ENCODE measurements at places on chromosomes 7 and 10.

GRCh38 chr10:89981891-89982290 lies 280.5 kb downstream of the KIF20B start:
- DNase-seq = peak; percentile 71

DNA sequence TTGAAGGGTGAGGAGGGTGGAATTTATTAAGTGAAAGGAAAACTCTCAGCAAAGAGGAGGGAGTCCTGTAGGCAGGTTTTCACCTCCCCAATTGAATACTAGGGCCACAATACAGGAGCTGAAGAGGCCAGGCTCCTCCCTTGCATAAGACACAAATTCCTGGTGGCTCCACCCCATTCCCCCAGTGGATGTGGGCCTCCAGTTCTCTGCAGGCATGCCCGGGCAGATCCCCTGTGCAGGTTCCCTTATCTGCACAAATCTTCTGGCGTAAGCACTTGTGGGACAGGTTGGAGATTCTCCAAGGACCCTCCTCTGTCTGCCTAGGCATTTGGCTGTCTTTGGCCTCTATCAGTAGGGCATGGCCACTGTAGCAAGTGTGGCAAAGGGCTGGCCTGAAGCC lies 847.1 kb upstream of the MBL2 start:
- DNase-seq = peak; percentile 40

DNA sequence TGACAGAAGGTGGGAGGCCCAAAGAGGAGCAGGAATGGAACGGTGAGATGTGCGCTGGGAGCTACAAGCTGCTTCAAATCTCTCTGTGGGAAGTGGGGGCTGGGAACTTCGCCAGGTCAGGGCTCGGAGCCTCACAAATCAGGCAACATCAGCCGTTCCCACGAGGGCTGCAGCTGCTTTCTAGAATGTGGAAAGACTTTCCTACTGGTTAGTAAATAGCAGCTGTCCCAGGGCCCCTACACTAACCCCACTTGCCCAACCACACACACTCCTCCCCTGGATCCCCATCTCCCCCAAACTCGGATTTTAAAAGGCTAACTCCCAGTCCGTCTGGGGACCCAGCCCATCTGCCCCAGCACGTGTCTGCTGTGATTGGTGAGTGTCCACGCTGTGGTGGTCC lies 40.6 kb upstream of the PITRM1 start:
- no peak for DNase-seq

GRCh38 chr7:68434857-68435256 lies 1163.4 kb upstream of the AUTS2 start:
- DNase-seq = no peak

DNA sequence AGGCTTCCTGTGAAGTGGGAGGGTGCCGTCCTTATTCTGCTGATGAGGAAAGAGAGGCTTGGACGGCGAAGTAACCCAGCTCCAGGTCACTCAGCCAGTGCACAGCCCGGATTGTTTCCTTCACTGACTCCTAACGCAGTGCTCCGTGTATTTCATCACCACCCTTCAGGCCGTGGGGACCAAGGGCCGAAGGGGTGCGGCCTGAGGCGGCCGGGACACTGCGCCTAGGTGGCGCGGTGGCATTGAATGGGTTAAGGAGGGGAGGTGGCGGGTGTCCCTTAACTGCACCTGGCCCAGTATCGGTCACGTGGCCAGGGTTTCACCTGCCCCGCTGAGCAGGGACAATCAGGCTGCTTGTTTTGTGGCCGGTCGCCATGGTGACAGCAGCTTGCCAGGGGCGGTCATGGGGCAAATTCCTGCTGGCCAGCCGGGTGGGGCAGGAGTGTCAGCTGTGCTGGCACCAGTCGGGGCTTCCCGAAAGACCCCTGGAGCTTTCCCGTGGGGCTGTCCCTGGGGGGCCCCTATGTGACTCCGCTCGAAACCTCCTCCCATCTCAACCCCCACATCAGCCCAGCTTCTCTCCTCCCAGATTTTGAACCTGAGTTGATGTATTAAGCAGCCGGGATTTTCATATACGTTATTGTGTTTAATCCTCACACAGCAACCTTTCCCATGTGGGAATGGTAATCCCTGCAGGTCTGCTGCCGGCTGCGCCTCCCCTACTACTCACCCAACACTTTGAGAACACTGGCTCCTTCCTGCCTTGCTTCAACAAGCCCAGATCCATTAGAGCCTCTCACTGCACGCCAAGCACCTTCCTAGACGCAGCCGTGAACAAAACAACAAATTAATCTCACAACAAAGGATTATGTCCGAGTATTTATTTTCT lies 4.4 kb upstream of the ABHD11 start:
- DNase-seq = peak; percentile 80

- DNase-seq = no peak
Observed at GRCh38 chr7:84477786-84478478, 283.3 kb upstream of the SEMA3A start.

- DNase-seq = peak; percentile 43
Observed at GRCh38 chr10:93438613-93439253, 43.4 kb downstream of the MYOF start.

GRCh38 chr10:73813333-73813732 lies 1.9 kb upstream of the NDST2 start:
- no peak for DNase-seq

- no peak for DNase-seq
Observed at GRCh38 chr10:6409971-6410643, 170.0 kb downstream of the PRKCQ start.

- DNase-seq = no peak
Observed at GRCh38 chr7:17903337-17903736, 37.0 kb downstream of the SNX13 start.

DNA sequence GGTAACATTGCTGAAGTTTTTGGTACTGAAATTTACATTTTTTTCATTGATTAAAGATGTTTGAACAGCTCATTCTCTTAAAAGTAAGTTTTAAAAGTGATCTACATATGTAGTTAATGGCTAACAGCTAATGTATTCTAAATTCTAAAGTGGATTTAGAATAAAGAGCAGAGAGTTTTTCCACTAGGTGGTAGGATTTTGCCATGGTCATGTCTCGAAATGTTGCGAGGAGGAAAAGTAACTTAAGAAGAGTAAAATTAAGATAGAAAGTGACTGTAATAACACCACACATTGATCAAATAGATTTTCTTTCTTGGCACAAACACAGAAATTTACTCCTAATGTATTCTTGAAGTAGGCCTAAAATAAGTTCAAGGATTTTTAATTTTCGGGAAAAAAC lies 19.8 kb downstream of the LSMEM1 start:
- DNase-seq = peak; percentile 12

DNA sequence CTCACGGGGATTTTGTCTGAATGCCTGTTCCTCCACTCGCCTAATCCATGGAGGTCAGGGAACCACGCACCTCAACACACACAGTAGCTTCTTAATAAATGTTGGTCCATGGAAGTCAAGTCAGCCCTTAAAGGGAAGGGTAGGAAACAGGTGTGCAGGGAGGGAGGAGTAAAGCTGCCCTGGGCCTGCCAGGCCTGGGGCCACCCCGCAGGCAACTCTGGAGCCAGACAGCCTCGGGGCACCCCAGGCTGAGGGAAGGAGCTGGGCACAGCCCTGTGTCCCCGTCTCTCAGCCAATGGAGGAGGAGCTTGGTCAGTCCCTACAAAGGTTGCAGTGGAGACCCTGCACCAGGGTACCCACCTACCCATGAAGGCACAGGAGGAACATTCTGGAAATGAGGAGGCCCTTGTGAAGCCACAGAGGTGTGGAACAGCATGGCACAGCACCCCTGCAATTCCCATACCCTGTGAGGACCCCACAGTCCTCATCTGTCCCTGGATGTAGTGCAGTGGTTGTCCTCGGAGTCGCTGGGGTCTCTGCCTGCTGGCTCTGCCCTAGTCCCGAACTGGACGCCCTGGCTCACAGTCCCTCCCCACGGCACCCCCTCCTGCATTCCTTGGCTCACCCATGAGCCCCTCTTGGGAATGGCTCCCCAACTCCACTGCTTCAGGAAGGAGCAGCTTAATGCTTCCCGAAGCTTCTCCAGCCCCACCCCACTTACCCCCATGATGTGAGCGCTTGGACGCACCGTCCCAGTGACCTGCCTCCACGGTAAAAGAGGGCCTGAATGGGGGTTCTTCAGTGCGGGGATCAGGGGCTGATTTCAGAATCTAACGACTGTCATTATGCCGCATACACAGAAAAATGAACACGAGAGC lies 79.2 kb upstream of the INSIG1 start:
- no peak for DNase-seq

DNA sequence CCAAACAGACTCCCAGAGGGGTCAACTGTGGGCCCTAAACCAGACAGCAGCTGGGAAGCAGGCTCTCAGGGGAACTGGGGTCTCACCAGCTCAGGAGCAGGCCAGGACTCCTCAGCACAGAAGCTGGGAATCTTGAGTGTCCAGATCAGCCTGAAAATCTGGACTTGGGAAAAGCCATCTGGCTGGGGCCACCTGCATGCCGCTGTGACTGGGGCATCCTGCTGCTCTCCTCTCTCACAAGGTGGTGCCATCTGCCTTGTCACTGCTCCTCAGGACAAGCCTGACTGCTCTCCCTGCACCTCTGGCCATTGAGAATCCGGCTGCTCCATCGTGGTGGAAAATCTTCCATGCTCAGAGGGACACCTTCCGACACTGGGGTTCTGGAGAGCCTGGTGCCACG lies 141.4 kb downstream of the PLPP4 start:
- no peak for DNase-seq

GRCh38 chr7:54888067-54888733 lies 129.2 kb upstream of the SEC61G start:
- peak; percentile 34 for DNase-seq

DNA sequence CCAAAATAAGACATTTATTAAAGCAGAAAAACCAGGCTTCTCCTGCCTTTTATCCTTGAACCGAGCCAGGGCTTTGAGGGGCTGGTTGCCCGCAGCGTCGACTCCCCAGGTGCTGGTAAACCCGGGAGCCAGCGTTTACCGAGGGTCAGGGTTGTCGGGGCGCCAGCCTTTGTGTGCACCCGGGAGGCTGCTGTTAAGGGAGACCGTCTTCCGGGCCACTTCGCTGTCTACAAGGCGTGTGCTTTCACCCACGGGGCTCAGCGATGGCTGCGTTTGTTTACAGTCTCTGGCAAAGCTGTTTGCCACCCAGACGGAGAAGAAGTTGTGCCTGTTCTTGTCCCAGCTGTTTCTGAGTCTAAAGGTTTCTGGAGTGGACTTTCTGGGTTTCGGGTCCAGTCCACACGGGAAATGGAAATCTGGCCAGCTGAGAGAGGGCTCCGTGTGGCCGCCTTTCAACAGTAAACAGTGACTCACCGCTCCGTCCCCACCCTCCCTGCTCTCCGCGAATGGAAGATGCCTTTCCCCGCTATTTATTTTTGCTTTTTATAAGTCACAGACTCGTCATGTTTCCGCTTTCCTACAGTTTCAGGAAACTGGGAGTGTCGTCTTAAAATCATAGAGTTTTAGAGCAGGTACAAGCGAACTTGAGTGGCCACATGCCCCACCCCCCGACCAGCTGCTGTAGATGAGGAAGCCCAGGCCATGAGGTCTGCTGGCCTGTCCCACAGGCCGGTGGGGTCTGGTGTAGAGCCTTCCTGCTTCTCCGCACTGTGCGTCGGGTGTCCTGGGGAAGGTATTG lies 2.2 kb downstream of the MAFK start:
- peak; percentile 91 for DNase-seq

GRCh38 chr7:925601-926000 lies 28.9 kb downstream of the ADAP1 start:
- no peak for DNase-seq

GRCh38 chr10:51097546-51097945 lies 23.3 kb downstream of the PRKG1 start:
- DNase-seq = no peak

GRCh38 chr7:105097619-105098018 lies 83.6 kb downstream of the KMT2E start:
- no peak for DNase-seq

DNA sequence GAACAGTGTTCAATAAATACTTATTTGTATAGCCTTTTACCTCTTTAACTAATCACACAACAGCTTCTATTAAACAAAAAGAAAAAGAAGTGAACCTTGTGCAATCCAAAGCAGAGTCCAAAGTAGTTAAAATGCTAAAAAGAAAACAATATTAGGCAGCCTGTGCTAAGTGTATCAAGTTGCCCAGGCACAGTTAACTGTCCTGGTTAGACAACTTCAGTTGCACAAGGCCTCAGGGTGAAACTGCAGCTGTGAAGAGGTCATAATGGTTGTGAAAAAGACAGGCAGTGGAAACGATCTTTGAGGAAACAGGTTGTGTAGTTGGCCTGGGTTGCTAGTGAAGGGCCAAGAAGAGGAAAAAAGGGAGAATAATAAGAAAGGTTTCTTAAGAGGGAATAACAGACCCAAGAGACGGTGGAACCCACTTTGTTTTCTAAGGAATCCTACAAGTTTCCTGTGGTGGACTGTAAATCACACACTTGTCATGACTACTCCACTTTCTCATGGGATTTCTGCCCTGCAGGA lies 6.0 kb upstream of the CROT start:
- no peak for DNase-seq

- no peak for DNase-seq
Observed at GRCh38 chr10:79018521-79019011, 50.2 kb upstream of the ZMIZ1 start.
